ENCODE measurements at places on chromosomes 5 and 9.

- no peak for DNase-seq
Measured at GRCh38 chr5:71528206-71528605, 58.9 kb upstream of the MCCC2 start.

GRCh38 chr9:127838375-127839078 lies 15.9 kb downstream of the ENG start:
- DNase-seq = no peak

GRCh38 chr5:1152156-1152555 lies 40.3 kb upstream of the SLC12A7 start:
- DNase-seq = no peak

DNA sequence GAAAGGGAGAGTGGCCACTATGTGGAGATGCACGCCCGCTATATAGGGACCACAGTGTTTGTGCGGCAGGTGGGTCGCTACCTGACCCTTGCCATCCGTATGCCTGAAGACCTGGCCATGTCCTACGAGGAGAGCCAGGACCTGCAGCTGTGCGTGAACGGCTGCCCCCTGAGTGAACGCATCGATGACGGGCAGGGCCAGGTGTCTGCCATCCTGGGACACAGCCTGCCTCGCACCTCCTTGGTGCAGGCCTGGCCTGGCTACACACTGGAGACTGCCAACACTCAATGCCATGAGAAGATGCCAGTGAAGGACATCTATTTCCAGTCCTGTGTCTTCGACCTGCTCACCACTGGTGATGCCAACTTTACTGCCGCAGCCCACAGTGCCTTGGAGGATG lies 19.8 kb downstream of the RGMB start:
- no peak for DNase-seq

GRCh38 chr9:93295456-93296076 lies 111.6 kb downstream of the WNK2 start:
- no peak for DNase-seq

DNA sequence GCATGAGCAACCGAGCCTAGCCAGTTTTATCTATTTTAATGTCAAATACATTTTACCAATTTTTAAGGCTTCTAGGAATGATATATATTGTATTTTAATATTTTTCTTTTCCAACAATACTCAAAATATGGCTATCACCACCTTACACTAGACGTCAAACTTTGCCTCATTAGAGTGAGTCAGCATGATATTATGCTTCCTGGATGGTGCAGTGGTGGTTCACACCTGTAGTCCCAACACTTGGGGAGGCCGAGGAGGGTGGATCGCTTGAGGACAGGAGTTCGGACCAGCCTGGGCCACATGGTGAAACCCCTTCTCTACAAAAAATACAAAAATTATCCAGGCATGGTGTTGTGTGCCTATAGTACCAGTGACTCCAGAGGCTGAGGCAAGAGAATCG lies 7.3 kb upstream of the CDC14B start:
- no peak for DNase-seq

GRCh38 chr5:121386334-121386733 lies 465.3 kb upstream of the FTMT start:
- DNase-seq = no peak

- DNase-seq = no peak
Measured at GRCh38 chr9:97706246-97706645, 9.1 kb upstream of the XPA start.

GRCh38 chr9:121783521-121784507 lies 132.4 kb downstream of the DAB2IP start:
- DNase-seq = no peak

- DNase-seq = no peak
Measured at GRCh38 chr5:144451187-144451973, 280.7 kb downstream of the KCTD16 start.

- DNase-seq = no peak
Measured at GRCh38 chr9:70044490-70045307, 1.1 kb downstream of the MAMDC2 start.

- DNase-seq = no peak
Measured at GRCh38 chr9:99210572-99210971, 11.2 kb downstream of the ALG2 start.

- DNase-seq = no peak
Measured at GRCh38 chr9:94900222-94901018, 173.9 kb downstream of the AOPEP start.

DNA sequence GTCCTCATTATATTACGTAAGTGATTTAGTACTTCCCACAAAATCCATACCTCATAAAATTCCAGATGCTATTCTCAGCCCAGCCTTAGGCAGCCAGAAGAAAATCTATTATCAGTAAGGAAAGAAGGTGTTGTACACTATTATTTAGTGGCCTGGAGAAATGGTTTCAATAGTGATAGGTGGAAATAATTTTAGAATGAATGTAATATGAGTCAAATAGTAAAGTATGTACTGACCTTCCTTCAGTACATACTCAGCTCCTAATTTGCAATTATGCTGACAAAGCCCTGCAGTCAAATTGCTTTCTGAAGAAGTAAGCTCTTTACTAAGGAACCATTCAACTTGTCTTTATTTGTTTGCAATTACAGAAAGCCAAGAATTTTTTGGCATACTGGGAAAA lies 409.2 kb downstream of the HTR1A start:
- no peak for DNase-seq

- no peak for DNase-seq
Measured at GRCh38 chr9:116843863-116844620, 156.9 kb downstream of the TRIM32 start.

DNA sequence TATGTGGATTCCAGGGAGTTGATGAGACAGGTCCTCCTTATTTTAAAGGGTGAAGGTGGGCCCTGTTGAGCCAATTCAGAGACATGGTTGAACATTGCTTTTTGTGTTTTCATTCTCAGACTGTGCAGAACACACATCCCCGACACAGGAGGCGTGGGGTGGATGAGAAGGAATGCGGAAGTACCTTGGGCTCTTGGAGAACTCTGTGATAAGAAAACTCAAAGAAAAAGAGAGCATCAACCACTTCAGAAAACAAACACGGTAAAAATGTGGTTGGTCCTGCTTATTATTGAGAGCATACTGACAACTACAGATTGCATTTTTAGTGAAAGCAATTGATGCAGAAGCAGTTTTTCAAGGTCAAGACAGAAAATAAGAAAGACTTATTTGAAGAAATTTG lies 659.8 kb downstream of the IRX1 start:
- no peak for DNase-seq

- DNase-seq = no peak
Measured at GRCh38 chr9:132908635-132909034, 29.9 kb downstream of the SPACA9 start.

GRCh38 chr5:99019812-99020697 lies 91.2 kb upstream of the CHD1 start:
- peak; percentile 34 for DNase-seq

DNA sequence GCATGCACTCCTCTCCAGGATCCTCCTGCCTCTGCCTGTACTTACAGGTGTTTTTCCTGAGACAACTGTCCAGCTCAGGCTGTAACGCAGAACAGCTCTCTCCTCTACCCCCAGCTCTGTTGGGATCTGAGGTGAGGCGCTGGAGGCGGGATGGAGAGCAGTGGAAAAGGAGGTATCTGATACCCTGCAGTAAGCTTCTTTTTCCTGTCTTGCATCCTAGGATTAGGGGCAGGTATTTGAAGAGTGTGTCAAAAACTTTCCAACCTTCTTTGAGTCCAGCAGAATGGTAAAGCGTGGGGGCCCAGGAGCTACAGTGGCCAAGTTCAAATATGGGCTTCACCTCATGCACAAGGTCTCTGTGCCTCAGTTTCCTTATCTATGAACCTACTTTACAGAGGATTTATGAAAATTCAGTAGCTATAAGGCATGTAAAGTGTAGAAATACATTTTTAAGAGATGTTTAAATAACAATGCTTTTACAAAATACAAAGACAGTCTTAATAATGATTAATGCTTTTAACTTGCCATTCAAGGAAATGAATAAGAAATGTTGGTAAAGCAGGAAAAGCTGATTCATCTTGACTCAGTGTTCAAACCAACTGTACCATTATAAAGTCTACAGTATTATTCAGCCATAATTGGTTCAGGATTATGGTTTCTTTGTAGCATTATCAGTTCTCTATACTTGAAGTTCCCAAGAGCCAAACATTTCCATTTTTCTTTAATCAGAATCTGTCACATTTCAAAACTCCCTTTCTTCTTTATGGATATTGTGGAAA lies 26.1 kb downstream of the MAP1B start:
- no peak for DNase-seq

GRCh38 chr9:4012441-4012840 lies 287.4 kb downstream of the GLIS3 start:
- no peak for DNase-seq

DNA sequence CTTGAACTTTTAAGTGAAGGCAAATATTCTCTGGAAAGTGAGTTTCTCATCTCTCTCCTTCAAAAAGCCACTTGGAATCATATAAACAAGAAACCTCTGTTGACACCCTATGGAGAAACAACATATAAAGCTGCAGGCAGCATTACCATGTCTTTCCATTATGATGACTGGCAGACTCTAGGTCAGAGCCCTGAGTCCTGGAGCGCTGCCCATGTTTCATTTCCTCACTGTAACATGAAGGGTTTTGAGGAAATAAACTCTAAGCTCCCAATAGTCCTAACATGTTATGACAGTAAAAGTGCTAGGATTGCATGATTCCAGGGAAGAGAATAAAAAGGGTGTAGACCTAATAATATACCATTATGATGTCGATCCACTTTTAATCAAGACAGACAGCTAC lies 220.6 kb downstream of the CTNND2 start:
- no peak for DNase-seq

GRCh38 chr5:27266184-27266583 lies 227.8 kb upstream of the CDH9 start:
- DNase-seq = no peak

- DNase-seq = no peak
Measured at GRCh38 chr5:11323761-11324160, 562.7 kb upstream of the DAP start.

DNA sequence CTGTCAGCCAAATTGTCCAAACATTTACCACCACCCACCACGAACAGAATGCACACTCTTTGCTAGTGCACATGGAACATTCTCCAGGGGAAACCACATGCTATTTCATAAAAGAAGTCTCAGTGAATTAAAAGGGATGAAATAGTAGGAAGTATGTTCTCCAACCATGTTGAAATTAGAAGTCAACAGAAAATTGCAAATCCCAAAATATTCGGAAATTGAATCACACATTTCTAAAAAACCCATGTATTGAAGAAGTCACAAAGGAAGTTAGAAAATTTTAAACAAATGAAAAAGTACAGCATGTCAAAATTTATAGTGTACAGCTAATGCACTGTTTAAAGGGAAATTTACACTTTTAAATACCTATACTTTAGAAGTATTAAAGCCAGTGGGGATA lies 50.8 kb downstream of the TGFBR1 start:
- DNase-seq = no peak
